Upper lobe of right lung (tissue), 1 donor: ENCODE measurements at places on chromosomes 1 and 21. TPM values are rescaled to one million over a fixed set of nuclear protein-coding genes. Genes with fewer than 3 reads are reported as not detected.

NBPF14 gene
- 21.8 TPM for total RNA-seq

DNA sequence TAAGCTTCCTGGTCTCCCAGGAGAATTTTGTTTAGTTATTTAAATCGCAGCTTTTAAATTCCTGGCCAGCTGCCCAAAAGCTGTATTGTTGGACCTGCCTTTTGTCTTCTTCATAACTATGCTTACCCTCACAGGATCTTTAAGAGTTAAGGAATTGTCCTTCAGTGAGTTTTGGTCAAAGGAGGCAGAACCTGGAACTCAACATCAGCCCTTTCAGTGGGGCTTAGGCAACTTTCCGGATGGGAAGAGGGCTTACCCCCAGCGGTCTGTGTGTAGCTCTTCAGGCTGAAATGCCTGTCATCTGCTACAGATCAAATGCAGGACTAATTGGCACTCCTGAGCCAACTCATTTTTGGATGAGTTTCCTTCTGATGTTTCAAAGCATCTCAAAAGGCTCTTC lies 402.6 kb downstream of the SIPA1L2 start:
- DNase-seq, result no peak

ASCL5 gene
- total RNA-seq, result 0.29 TPM

- peak; percentile 78 for DNase-seq
These were observed 30.9 kb downstream of the GPA33 start for GRCh38 chr1:167059045-167059808.

PIGV gene
- total RNA-seq, result 16.7 TPM

LINGO4 gene
- total RNA-seq, result 0.29 TPM
